ENCODE measurements at places on chromosomes 11 and 22. TPM values are rescaled to one million over a fixed set of nuclear protein-coding genes. Genes with fewer than 3 reads are reported as not detected.

PIK3C2A gene
- total RNA-seq: 82.6 TPM

KIF18A gene
- 25.9 TPM for total RNA-seq

OR8A1 gene
- not detected for total RNA-seq

LRFN4 gene
- total RNA-seq: 65.1 TPM

FSHB gene
- total RNA-seq: not detected

CLCF1 gene
- total RNA-seq: 2.1 TPM

PARVA gene
- total RNA-seq: 18.1 TPM

CTSC gene
- 359 TPM for total RNA-seq

CHADL gene
- total RNA-seq: 1.3 TPM

MS4A3 gene
- total RNA-seq: not detected

DNA sequence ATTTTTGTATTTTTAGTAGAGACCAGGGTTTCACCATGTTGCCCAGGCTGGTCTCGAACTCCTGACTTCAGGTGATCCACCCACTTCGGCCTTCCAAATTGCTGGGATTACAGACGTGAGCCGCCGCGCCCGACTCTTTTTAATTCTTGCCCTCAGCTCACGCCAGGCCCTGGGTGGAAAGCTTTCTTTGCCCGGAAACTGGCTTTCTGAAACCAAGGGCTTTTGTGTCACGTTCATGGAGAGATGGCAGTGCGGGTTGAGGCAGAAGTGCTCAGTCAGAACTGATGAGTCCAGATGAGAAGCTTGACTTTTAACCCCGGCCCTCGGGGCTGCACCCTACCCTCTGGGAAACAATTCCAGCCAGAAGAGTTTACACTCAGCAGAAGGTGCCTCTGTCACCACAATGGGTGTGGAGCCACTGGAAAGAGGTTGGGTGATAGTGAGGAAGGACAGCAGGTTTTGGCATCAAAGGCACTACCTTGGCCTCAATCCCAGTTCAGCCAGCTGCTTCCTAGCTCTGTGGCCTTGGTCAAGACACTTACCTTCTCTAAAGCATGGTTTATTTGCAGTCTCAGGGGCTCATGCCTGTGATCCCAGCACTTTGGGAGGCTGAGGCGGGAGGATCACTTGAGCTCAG, 890 bp upstream of the ARFGAP3 start:
- H3K36me3 ChIP-seq: no peaks in the 10 kb centered on the region
- no peak for DNase-seq
- H3K4me1 ChIP-seq: no peaks in the 10 kb centered on the region
- no peak overlapping the region for H3K27ac ChIP-seq

DNA sequence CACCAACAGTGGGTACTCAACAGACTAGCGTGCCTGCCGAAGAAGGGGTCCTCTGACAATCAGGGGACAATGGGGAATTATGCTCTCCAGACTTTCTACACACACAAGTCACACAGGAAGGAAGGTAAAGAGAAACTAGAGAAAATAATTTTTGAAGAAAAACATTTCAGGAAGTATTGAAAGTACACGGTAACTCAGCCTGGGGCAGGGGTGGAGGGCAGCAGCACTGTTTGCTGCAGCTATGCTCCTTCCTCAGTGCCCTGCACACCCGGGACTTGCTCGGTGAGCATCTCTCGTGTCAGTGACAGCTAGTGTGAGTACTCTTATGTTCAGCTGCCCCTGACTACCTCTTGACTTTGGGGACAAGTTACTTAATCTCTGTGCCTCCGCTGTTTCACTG, 18.0 kb upstream of the APOA1 start:
- no peaks in the 10 kb centered on the region for H3K4me1 ChIP-seq
- H3K36me3 ChIP-seq: peaks cover 48% of the 10 kb centered on the region
- H3K27me3 ChIP-seq: no peaks in the 10 kb centered on the region
- no peak overlapping the region for H3K4me3 ChIP-seq
- DNase-seq: no peak
- H3K27ac ChIP-seq: no peak overlapping the region

- no peaks in the 10 kb centered on the region for H3K4me1 ChIP-seq
- H3K27ac ChIP-seq: no peak overlapping the region
- no peak overlapping the region for H3K4me3 ChIP-seq
- DNase-seq: no peak
Measured at GRCh38 chr11:64503186-64503753, 87.8 kb upstream of the SLC22A12 start.

DNA sequence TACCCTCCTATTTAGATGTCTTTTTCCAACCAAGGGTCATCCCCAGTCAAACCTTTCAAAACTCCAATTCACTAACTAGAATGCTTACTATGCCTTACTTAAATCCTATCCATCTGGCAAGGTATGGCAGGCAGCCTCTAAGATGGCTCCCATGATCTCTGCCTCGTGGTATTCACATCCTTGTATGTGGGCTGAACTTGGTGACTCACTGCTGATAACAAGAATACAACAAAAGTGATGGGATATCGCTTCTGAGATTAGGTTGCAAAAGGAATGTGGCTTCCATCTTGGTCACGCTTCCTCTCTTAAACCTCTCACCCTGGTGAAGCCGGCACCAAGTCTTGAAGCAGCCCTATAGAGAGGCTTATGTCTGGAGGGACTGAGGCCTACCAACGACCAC, 29.6 kb upstream of the UPB1 start:
- H3K4me1 ChIP-seq: peaks cover under 1% of the 10 kb centered on the region
- no peak overlapping the region for H3K4me3 ChIP-seq
- H3K27ac ChIP-seq: no peak overlapping the region

DNA sequence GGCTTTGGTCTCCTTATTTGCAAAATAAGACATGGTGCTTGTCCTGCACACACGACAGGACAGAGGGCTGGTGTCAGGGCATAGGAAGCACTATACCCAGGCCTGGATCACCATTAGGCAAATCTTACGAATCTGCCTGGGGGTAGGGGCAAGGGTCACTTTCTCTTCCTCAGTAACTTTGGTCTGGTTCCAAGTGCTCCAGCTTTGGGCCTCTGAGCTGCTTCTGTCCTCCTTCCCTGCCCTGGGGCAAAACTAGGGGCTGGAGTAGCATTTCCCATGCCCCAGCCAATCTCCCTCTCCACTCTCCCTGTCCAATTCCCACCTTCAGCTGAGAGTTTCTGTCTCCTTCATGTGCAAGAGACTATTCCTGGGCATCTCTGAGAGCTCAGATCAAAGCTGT, 123.7 kb upstream of the NECTIN1 start:
- no peaks in the 10 kb centered on the region for H3K36me3 ChIP-seq
- H3K4me3 ChIP-seq: no peak overlapping the region
- no peaks in the 10 kb centered on the region for H3K4me1 ChIP-seq

- peaks cover 12% of the 10 kb centered on the region for H3K36me3 ChIP-seq
- H3K27ac ChIP-seq: no peak overlapping the region
- H3K27me3 ChIP-seq: no peaks in the 10 kb centered on the region
- H3K4me1 ChIP-seq: no peaks in the 10 kb centered on the region
Measured at GRCh38 chr22:26762503-26763472, 105.4 kb downstream of the MIAT start.

DNA sequence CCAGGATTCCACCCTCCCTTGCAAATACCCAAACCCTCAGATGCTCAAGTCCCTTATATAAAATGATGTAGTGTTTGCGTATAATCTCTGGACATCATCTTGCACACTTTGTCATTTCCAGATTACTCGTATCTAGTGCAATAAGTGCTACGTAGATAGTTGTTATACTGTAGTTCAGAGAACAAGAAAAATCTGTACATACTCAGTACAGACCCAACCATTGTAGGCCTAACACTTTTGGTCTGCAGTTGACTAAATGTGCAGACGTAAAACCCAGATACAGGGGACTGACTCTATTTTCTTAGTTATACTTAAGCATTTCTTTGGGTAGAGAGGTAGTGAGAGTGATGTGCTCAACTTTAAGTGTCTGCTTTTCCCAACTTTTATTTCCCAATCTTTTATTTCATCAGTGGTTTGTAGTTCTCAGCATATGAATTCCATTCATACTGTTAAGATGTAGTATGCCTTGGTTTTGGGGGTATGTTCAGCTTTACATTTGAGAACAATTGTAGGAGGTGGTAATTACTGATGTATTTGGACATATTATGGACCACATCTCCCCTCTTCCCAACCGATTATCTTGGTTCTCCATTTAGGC, 43.9 kb downstream of the DDX6 start:
- no peak for DNase-seq
- no peaks in the 10 kb centered on the region for H3K27me3 ChIP-seq
- no peak overlapping the region for H3K4me3 ChIP-seq
- no peak overlapping the region for H3K27ac ChIP-seq

- H3K27ac ChIP-seq: no peak overlapping the region
- H3K36me3 ChIP-seq: no peaks in the 10 kb centered on the region
- no peaks in the 10 kb centered on the region for H3K27me3 ChIP-seq
- DNase-seq: no peak
- H3K4me3 ChIP-seq: no peak overlapping the region
- no peaks in the 10 kb centered on the region for H3K4me1 ChIP-seq
Measured at GRCh38 chr11:79087238-79087960, 353.4 kb downstream of the TENM4 start.

GRCh38 chr11:65525546-65526480, 930 bp downstream of the SCYL1 start:
- no peaks in the 10 kb centered on the region for H3K4me1 ChIP-seq
- no peak overlapping the region for H3K27ac ChIP-seq
- peaks cover 25% of the 10 kb centered on the region for H3K36me3 ChIP-seq
- no peak for DNase-seq

GRCh38 chr22:28773461-28773867, 969 bp downstream of the CCDC117 start:
- no peaks in the 10 kb centered on the region for H3K27me3 ChIP-seq
- H3K4me3 ChIP-seq: peak overlapping the region; percentile 80
- no peaks in the 10 kb centered on the region for H3K4me1 ChIP-seq
- DNase-seq: no peak

DNA sequence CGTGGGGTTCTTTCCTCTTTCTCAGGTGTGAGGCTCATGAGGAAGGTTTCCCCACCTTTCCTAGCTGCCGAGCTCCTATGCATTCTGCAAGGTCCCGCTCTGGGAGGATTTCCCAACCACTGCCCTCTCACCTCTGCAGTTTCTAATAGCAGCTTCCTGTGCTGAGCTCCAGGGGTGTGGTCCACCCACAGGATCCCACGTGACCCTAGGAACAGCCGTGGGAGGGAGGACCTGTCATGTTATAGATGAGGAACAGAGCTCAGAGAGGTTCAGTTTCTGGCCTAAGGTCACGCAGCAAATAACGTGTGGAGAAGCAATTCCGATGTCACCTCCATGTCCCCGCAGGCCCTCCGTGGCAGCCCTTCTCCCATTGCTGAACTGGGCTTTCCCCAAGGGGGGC, 38.5 kb downstream of the FLRT1 start:
- peaks cover 8% of the 10 kb centered on the region for H3K27me3 ChIP-seq
- H3K4me1 ChIP-seq: no peaks in the 10 kb centered on the region
- H3K27ac ChIP-seq: no peak overlapping the region
- H3K36me3 ChIP-seq: no peaks in the 10 kb centered on the region

DNA sequence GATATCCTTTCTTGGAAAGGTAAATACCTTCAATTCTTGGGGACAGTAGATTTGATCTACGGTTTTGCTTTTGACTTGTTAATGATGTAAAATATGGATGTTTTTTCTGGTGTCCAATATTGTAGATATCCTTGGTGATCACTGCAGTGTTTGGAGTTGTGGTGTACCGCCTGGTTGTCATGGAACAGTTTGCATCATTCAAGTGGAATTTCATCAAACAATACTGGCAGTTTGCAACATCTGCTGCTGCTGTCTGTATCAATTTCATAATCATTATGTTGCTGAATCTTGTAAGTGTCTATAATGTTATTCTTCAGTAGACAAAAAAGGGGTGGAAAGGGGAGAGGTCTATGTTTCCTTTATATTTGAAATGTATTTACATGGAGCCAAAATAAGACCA, 27.4 kb upstream of the MUC15 start:
- DNase-seq: no peak
- H3K27ac ChIP-seq: no peak overlapping the region
- no peaks in the 10 kb centered on the region for H3K4me1 ChIP-seq
- no peaks in the 10 kb centered on the region for H3K27me3 ChIP-seq
- peaks cover 5% of the 10 kb centered on the region for H3K36me3 ChIP-seq

- DNase-seq: no peak
- H3K27me3 ChIP-seq: no peaks in the 10 kb centered on the region
- H3K27ac ChIP-seq: no peak overlapping the region
- no peaks in the 10 kb centered on the region for H3K4me1 ChIP-seq
- H3K36me3 ChIP-seq: no peaks in the 10 kb centered on the region
Measured at GRCh38 chr11:62976109-62976508, 8.7 kb downstream of the SLC22A6 start.

DNA sequence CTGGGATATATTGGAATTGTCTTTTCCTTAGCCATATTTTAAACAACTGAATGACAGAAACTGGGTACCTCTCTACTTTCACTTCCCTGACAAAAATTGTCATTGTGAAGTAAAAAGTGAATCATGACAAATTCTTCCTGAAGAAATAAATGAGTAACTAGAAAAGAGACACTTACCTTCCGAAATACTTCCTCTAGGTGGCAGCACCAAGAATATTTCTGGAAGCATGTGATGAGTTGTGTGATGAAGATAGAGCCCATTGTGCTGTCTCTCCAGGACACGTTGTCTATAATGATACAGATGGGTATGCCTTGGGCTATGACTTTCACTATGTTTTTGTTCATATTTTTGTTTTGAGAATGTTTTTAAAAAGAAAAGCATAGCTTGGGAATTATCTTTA, 21.5 kb downstream of the CASP4 start:
- no peak overlapping the region for H3K27ac ChIP-seq
- H3K4me1 ChIP-seq: no peaks in the 10 kb centered on the region
- DNase-seq: no peak
- no peaks in the 10 kb centered on the region for H3K36me3 ChIP-seq
- H3K4me3 ChIP-seq: no peak overlapping the region
- H3K27me3 ChIP-seq: no peaks in the 10 kb centered on the region

- H3K36me3 ChIP-seq: peaks cover 20% of the 10 kb centered on the region
- H3K4me3 ChIP-seq: no peak overlapping the region
- no peaks in the 10 kb centered on the region for H3K4me1 ChIP-seq
Measured at GRCh38 chr11:108724974-108725689, 60.3 kb downstream of the DDX10 start.

DNA sequence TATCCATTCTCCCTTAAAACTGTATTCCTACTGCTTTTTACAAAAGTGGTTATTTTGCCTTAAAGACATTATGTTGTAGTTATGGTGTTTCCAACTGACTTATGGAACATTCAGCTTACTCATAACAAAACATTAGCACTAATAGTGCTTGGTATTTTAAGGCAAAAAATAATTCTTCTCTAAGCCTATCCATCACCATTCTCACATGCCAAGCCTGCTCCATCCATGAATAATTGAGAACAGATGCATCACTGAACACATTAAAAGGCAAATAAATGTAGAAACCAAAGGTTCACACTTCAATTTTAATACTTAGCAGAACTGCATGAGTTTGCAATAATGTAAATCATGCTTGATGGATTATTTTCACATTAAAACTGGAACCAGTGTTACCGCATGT, 42.3 kb upstream of the DDI1 start:
- DNase-seq: no peak
- H3K27me3 ChIP-seq: no peaks in the 10 kb centered on the region
- no peak overlapping the region for H3K27ac ChIP-seq
- no peaks in the 10 kb centered on the region for H3K4me1 ChIP-seq

DNA sequence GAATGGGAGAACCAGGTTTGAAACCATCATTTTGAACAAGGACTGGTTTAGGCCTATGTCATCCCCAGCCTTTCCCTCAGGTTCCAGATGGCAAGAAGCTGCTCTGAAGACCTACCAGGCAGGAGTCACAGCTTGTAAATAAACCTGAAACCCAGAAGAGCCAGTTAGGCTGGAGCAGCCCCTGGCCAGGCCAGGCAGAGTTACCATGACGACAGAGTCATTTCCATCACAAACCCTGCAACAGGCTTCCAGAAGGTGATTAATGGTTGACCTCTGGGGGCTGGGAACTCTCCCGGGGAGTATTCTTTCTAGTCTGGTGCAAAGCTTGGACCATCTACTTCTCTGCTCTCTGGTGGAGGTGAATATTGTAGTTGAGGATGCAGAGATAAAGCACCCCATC, 164.1 kb upstream of the NCAM1 start:
- no peak overlapping the region for H3K27ac ChIP-seq
- peak; percentile 87 for DNase-seq
- no peaks in the 10 kb centered on the region for H3K36me3 ChIP-seq
- H3K4me1 ChIP-seq: peaks cover 11% of the 10 kb centered on the region
- no peaks in the 10 kb centered on the region for H3K27me3 ChIP-seq
- H3K4me3 ChIP-seq: no peak overlapping the region
